ENCODE measurements at places on chromosomes 16 and 17. TPM values are rescaled to one million over a fixed set of nuclear protein-coding genes. Genes with fewer than 3 reads are reported as not detected.

OR1F1 gene
- polyA plus RNA-seq: 0.07 TPM

DNA sequence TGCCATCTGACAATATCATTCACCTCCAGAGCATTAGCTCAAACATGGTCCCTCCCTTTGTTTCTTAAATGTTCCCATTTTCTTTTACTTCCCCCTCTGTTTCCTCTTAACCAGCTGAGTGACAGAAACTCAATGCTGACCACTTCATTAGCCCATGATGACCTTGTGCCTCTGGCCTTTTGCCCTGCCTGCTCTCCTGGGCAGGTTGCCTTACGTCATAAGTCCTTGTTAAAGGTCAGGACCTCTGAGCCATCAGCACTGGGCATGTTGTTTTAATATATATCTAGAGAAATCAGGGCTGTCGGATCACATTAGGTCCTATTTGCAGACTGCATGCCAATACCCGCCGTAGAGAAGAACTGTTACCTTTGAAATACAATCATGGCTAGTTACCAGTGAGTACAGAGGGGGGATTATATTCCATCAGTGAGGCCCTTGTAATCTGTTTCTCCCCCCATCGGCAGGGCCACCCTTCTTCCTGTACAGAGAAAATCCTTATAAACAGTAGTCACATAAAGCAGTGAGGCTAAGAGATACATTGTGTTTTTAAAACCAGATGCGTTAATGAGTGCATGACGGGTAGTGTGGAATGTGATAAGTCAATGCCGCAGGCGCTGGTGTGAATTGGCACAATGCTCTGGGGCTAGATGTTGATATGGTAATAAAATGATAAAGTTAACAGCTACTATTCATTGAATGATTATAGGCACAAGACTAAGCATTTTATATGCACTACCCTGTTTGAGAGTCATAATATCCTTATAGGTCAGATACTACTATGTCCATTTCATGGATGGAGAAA is 94.3 kb upstream of the ZFHX3 start:
- no peaks in the 10 kb centered on the region for H3K36me3 ChIP-seq
- no peaks in the 10 kb centered on the region for H3K4me1 ChIP-seq
- DNase-seq: no peak
- no peaks in the 10 kb centered on the region for H3K27me3 ChIP-seq

- H3K36me3 ChIP-seq: no peaks in the 10 kb centered on the region
- H3K27me3 ChIP-seq: no peaks in the 10 kb centered on the region
- peak overlapping the region; percentile 84 for H3K27ac ChIP-seq
- peaks cover 5% of the 10 kb centered on the region for H3K4me1 ChIP-seq
- H3K4me3 ChIP-seq: peak overlapping the region; percentile 94
Observed at GRCh38 chr17:75404731-75405364, 630 bp downstream of the GRB2 start.

GRCh38 chr16:47229053-47230050 is 85.6 kb upstream of the NETO2 start:
- no peaks in the 10 kb centered on the region for H3K4me1 ChIP-seq
- no peaks in the 10 kb centered on the region for H3K27me3 ChIP-seq
- no peaks in the 10 kb centered on the region for H3K36me3 ChIP-seq
- no peak overlapping the region for H3K27ac ChIP-seq
- no peak for DNase-seq

GRCh38 chr17:48952904-48953303 is 8.3 kb upstream of the SNF8 start:
- H3K36me3 ChIP-seq: no peaks in the 10 kb centered on the region
- no peaks in the 10 kb centered on the region for H3K4me1 ChIP-seq
- no peak for DNase-seq
- no peak overlapping the region for H3K27ac ChIP-seq

DNA sequence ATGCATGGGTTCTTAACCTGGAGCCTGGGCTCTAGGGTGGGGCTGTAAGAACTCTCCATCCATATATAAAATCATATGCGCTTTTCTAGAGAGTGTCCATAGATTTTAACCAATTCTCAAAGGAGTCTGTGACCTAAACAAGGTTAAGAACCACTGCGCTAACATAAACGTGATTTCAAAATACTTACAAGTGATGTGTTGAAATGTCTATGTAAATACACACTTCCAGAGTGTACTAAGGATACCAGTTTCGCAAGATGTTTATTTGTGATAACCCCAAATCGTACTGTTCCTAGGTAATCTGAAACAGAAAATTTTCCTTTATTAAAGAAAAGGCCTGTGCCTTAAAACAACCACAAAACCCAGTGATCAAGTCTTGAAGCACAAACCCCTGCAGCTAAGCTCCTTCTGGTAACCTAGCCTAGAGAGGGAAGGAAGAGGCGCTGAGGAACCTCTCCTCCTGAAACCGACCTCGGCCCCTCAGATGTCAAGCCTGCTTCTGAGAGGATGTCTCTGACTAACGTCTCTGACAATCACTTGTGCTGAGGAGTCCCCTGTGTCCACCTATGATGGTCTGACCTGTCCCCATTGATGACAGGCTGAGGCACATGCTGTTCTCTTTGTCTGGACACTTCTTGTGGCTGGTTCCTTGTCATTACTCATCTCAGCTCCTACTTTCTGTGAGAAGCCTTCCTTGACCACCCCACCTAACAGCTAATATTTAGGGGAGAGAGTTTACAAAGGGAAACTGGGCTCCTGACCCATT is 32.2 kb downstream of the SNN start:
- no peak overlapping the region for H3K4me3 ChIP-seq
- DNase-seq: no peak
- H3K27ac ChIP-seq: no peak overlapping the region
- peaks cover 12% of the 10 kb centered on the region for H3K36me3 ChIP-seq
- no peaks in the 10 kb centered on the region for H3K27me3 ChIP-seq

- DNase-seq: peak; percentile 43
- H3K36me3 ChIP-seq: no peaks in the 10 kb centered on the region
- peaks cover 2% of the 10 kb centered on the region for H3K4me1 ChIP-seq
- no peak overlapping the region for H3K4me3 ChIP-seq
- no peak overlapping the region for H3K27ac ChIP-seq
Observed at GRCh38 chr17:17401271-17401781, 75.5 kb upstream of the MED9 start.

DNA sequence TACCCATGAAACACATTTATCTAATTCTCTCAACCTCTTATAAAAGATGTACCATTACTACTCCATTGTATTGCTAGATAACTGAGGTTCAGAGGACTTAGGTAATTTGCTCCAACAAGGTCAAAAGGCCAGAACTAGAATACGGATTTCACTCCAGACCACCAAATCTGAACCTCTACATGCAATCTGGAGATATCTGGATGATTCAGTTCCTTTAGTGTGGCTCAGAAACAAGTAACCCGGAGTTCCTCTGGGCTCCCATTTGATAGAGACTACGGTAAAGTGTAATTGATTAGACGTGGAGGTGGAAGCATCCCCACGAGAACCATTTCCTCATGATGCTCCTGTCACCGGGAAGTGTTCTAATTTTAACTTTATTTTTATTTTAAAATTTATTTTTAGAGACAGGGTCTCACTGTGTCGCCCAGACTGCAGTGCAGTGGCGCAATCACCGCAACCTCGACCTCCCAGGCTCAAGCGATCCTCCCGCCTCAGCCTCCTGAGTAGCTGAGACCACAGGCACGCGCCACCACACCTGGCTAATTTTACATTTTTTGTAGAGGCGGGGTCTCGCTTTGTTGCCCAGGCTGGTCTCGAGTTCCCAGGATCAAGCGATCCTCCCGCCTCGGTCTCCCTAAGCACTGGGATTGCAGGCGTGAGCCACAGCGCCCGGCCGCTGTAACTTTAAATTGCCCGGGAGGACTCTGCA is 608 bp upstream of the COX10 start:
- H3K4me3 ChIP-seq: peak overlapping the region; percentile 79
- H3K36me3 ChIP-seq: no peaks in the 10 kb centered on the region
- peaks cover 3% of the 10 kb centered on the region for H3K4me1 ChIP-seq
- no peak for DNase-seq

GRCh38 chr16:59733321-59733720 is 999.2 kb upstream of the GOT2 start:
- H3K4me3 ChIP-seq: no peak overlapping the region
- H3K4me1 ChIP-seq: no peaks in the 10 kb centered on the region
- H3K36me3 ChIP-seq: no peaks in the 10 kb centered on the region
- no peaks in the 10 kb centered on the region for H3K27me3 ChIP-seq

DNA sequence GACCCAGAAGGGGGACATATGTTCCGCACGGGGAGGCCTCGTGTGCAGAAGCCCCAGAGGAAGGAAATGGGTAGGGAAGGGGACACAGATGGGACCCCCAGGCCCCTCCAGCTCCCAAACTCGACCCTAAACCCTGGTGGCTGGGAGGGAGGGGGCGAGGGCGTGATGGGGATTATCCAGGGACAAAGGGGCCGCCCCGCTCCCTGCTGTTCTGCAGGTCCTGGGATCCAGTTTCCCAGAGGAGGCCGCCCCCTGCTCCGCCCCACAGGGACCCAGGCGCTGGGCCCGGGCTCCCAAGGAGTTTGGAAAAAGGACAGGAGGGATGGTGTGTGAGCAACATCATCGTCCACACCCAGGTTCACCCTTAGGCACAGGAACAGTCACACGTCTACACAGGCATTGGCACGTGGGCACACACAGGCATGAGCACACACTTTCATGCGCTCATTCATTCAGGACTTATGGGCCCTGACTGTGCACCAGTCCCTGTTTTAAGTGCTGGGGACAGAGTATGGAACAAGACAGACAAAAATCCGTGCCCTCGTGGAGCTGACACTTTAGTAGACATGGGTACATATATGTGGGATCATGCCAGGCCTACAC is 12.8 kb upstream of the FBXL19 start:
- no peaks in the 10 kb centered on the region for H3K36me3 ChIP-seq
- H3K27me3 ChIP-seq: no peaks in the 10 kb centered on the region
- DNase-seq: no peak

DNA sequence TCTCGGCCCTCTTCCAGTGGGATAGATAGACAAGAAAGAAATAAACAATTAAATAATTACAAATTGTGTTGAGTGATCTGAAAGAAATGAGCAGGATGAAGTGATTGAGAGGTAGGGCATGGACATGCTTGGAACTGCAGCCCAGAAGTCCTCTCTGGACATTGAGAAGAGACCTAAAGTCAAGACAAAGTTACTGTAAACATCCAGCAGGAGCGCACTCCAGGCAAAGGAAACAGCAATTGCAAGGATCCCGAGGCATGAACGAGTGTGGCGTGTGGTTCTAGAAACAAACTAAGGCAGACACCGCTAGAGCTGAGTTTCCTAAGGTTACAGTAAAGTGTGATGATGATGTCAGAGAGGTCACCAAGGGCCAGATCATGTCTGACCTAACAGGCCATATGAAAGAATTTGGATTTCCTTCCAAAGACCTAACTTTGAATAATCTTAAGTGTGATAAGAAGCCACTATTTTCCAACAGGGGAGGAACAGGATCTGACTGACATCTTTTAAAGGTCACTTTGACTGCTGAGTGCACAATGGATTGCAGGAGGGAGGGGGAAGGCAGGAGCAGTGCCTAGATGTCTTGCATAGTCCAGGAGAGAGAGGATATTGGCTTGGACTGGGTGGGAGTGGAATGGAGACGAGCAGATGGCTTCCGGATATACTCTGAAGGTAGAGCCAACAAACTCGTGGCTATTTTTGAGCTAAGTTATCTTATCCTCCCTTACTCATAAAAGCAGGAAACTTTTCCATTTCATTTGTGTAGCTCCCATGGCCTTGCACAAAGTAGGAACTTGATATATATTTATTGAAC is 19.0 kb downstream of the ABCC12 start:
- peak; percentile 55 for DNase-seq
- no peak overlapping the region for H3K27ac ChIP-seq
- H3K4me1 ChIP-seq: no peaks in the 10 kb centered on the region
- H3K27me3 ChIP-seq: no peaks in the 10 kb centered on the region

DNA sequence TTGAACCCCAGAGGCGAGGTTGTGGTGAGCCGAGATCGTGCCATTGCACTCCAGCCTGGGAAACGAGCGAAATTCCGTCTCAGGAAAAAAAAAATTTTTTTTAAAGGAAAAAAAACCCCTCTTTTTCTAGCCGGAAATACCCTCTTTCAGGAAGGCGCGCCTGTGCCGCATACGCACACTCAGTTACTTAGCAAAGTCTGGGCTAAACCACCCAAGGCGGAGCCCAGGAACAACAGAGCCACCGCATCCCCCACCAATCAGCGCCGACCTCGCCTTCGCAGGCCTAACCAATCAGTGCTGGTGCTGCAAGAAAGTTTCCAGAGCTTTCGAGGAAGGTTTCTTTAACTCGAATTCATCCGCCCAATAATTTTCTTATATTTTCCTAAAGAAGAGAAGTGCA is 510.4 kb downstream of the KCNJ18 start:
- H3K4me3 ChIP-seq: no peak overlapping the region
- no peaks in the 10 kb centered on the region for H3K36me3 ChIP-seq
- H3K27me3 ChIP-seq: no peaks in the 10 kb centered on the region
- no peak for DNase-seq
- H3K4me1 ChIP-seq: no peaks in the 10 kb centered on the region
